ENCODE measurements at places on chromosomes 1 and 21.

GRCh38 chr1:194568610-194569009, 1382.2 kb upstream of the B3GALT2 start:
- no peak for DNase-seq

DNA sequence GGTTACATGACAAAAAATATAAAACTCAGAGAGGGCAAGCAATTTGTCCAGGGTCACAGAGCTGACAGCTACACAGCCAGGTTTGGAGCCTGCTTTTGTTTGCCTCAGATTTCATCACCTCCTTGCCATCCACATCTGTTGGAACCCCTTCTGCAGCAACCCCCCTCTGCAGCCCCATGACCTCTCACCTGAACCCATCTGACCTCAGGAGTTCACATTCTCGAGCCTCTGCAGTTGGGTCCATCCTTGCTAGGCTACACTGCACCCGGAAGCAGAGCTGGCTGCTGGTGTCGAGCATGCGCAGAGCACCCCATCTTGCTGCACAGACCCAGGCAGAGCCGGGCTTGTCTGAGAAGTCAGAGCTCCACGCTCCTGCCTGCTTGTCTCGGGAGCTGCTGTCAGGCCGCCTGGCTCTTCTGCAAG, 10.0 kb downstream of the C1QB start:
- no peak for DNase-seq

- no peak for DNase-seq
These were observed 40.3 kb upstream of the TRIM67 start for GRCh38 chr1:231121533-231121932.

GRCh38 chr1:212179394-212180076, 105.7 kb upstream of the PPP2R5A start:
- DNase-seq, result no peak

- DNase-seq, result peak; percentile 94
These were observed at the start of gene ZDHHC18 for GRCh38 chr1:26826261-26827105. Gene ZDHHC18, plus strand, starts transcription at chr1:26826688. Its CDS starts 117 bp downstream, at chr1:26826805.

GRCh38 chr1:201456499-201457309, 12.3 kb downstream of the PHLDA3 start:
- no peak for DNase-seq

DNA sequence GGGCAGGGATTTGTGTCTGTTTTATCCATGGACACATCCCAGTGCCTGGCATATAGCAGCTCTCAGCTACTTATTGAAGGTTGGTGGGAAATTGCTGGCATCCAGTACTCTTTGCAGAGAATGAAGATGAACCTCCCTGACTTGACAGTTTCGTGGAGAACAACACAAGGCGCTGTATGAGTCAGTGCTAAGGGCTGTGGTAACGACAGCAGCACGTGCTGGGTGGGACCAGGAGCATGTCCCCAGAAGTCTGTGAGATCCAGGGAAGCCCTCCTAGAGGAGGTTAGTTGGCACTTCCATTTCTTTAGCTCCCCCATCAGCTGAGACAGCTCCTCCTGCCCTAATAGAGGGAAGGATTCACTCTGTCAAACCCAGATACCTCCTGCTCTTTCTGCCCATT, 25.9 kb upstream of the IL19 start:
- no peak for DNase-seq

GRCh38 chr1:199979071-199979470, 48.4 kb upstream of the NR5A2 start:
- no peak for DNase-seq

GRCh38 chr1:230149751-230150584, 82.9 kb downstream of the GALNT2 start:
- peak; percentile 57 for DNase-seq

Measured in GM20000 (cell line).